ENCODE measurements at places on chromosomes 3 and 15.

DNA sequence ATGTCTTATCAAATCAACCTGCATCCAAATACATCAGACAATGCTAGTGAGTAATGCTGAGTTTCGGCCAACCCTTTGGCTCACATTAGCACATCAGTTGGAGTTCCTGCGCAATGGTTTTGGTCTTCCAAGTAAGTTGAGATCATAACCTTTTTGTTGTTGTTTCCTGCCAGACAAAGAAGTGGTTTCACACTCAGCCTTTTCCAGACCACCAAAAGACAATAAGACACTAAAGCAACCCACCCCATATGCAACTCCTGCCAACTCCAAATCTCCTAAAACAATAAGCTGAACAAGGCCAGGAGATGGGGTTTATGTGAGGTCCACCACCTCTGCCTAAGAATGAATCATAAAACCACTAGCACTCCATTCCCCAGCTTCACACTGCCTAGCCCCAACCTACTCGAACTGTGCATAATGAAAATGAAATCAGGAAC lies 177.0 kb downstream of the ERC2 start:
- no peak for DNase-seq

GRCh38 chr3:52561028-52561747 lies 24.8 kb downstream of the UQCC5 start:
- DNase-seq: no peak

DNA sequence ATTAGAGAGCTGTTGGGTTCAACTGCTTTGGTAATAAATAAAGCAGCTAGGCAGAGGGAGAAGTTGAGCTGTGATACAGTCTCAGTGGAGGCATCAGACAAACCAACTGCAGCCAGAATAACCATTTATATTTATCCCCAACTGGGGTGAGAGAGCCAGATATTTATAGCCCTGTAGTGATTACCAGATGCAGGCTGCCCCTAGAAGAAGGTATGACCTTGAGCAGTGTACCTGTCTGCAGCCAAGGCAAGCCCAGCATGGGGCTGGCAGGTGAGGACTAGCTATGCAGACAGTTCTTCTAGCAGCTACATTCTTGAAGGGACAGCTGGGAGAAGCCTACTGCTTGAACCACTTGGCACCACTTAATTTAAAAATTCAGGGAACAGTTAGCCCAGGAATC lies 144.4 kb upstream of the EPHA3 start:
- DNase-seq: no peak

DNA sequence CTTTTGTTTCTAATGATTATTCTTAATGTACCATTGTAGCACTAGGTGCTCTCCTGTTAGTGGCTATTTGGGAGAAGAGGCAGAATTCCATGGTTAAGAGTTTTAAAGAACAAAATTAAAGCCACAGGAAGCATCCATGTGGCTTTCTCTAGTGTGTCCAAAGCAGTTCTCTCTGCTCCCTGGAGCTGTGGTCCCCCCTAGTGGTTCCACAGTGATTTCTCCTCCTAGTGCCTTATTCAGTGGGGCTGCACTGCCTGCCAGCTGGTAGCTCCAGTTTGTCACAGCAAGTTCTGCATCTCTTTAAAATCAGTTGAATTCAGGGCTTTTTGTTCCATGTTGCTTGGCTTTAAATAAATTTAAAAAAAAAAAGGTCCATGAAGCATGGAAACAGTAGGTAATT lies 39.6 kb upstream of the FAM98B start:
- no peak for DNase-seq

GRCh38 chr3:71135373-71136088 lies 448.0 kb downstream of the FOXP1 start:
- no peak for DNase-seq

- DNase-seq: no peak
These were observed 131.6 kb upstream of the HACD2 start for GRCh38 chr3:123716411-123716810.

GRCh38 chr3:194443901-194444300 lies 42.9 kb downstream of the ATP13A3 start:
- DNase-seq: no peak

GRCh38 chr15:60520013-60520824 lies 41.3 kb upstream of the ICE2 start:
- DNase-seq: no peak

DNA sequence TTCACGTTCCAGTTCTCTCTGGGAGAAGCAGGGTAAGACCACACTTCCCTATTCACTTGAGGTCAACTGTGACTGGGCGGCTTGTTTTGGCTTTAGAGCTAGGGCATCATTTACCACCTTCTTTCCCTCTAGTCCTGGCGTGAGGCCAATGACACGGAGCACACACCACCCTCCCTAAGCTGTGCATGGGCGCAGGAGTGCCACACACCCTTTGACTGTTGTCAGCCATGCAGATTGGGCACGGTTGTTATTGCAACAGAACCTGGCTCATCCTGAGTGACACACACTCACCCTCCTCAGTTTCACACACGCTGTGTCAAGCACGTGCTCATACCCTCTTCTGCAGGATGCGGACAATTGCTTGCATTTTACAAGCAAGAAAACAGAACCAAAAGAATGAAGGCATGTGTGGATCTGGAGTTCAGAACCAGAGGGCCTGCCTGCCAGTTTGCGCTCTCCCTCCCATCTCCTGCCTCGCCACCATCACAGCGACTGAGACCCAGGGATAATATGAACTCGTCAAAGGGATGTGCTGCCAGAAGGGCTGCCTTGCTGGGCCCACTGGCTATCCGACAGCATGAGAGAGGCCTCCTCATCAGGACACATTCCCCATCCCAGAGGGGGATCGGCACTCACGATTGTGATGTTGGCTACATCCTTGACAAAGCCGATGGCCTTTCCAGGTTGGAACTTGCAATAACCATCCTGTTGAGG lies 17.6 kb downstream of the CTSH start:
- DNase-seq: no peak

- no peak for DNase-seq
These were observed 12.3 kb downstream of the KY start for GRCh38 chr3:134638385-134639030.

DNA sequence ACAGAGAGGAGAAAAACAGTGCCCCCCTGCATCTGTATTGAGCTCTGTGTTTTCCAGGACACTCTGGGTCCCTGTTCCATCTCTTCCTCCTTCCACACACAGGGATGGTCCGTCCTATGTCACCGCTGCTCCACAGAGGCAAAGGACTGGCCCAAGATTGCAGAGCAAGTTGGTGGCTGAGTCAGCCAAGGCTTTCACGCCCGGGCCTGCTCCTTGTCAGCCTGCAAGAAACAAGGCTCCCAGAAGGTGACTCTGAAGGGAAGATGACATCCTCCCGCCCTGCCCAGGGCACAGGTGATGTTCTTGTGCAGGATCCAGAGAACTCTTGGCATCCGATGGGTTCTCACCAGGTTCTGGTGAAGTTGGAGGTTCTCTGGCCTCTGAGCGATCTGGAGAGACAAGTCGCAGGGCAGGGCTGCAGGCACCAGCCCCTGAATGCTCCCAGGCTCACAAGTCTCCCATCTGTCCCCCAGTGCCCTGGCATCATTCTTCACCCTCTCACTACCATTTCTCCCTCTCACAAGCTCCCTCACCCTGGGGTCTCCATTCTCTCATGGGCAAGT lies 138.6 kb downstream of the MEGF11 start:
- DNase-seq: no peak

GRCh38 chr3:127914584-127914983 lies 448 bp upstream of the KBTBD12 start:
- DNase-seq: no peak

DNA sequence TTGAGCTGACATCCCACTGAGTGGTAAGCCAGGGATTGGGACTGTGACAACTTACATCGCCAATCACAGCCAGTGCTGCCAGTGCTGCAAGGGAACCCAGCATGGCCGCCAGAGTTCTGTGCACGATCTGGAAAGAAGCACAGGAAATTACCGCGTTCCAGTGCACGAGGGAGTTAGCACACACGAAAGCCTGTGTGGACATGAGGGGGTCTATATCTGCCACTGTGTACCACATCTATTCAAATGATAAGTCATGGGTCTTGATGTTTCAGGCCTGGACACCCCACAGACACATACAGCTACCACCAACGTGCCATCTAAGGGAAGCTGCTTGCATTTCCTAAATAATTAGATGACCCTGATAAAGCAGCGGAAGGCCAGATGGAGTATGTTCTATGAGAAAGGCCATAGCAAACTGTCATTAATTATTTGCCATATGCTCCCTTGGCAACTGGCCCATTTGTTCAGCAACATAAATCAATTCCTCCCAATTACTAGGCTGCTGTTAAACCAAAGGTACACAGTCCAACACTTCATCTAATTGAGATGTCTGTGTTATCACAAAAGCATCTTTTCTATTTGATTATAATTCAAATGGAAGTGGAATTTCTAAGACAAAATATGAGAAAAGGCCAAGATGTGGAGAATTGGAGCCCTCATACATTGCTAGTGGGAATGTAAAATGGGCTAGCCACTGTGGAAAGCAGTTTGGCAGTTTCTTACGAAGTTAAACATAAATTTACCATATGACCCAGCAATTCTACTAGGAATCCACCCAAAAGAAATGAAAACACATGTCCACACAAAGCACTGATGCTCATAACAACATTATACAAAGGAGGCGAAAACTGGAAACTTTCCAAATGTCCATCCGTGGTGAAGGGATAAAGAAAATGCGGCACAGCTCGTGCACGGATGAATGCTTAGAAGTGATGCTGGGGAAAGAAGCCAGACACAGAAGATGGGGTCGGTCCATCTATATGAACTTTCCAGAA lies 108.3 kb downstream of the OCA2 start:
- DNase-seq: no peak

DNA sequence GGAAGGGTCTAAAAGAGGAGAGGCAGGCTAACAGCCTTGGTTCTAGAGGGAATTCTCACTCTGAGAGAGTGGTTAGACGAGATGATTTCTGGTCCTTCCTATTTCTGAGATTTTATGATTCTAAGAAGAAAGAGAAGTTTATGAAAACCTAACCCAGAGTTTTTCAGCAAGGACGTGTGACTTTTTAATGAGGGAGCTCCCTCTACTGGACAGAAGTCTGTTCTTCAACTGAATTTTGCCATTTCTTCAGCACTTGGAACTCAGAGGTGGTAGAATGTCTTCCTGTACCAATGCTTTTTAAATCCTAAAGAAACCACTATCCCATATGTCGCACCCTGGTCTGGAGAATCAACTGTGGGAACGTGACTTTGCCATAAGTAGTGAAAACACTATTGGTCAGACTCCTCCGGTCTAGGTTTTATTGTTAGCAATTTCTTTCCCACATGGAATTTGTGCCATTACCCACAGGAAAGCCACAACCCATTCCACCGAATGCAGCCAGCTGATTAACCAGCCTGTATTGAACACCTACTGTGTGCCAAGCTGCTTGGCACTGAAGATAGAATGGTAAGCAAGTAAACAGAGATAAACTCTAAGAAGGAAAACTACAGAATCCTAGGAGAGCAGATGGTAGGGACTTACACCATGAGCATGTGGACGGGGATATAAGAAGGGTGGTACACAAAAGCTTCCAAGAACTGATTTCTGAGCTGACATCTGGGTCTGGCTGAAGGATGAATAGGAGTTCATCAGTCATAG lies 199.5 kb upstream of the LMCD1 start:
- DNase-seq: no peak

DNA sequence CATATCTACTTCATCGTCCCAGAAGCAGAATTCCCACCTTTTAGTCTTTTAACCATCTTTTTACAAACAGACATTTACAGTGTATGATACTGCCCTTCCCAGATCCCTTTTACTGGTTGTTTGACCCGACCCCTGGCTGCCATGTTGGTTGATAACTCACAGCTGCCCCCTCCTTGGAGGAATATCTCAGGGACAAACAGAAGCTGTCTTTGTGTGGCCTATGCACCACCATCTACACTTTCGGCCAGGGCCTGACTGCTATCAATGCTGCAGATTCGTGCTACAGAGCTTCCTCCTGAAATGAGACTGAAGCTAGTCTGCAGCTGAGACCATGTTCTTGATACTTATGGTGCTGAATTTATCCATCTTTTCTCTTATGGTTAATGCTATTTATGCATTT lies 6.6 kb upstream of the POLQ start:
- no peak for DNase-seq

- no peak for DNase-seq
These were observed 53.5 kb downstream of the TFDP2 start for GRCh38 chr3:142095841-142096240.

- no peak for DNase-seq
These were observed 4.9 kb downstream of the PLA2G4B start for GRCh38 chr15:41843571-41843970.

DNA sequence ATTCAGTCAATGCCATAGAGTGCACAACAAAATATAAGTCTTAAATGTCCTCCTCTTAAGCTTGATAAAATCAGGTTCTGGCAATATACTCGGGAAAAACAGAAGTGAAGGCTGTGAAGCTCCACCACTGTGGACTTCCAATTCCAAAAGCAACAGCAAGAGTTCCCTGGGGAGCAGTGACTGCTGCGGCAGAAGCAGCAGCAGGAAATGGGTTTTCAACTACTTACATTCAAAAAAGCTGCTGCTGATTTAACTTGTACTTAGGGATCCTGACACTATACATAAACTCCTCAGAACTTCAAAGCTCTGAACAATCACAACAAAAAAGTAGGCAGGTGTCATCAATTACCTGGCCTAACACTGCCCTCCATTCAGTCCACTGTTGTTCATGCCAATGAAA lies 4.7 kb downstream of the CEP152 start:
- no peak for DNase-seq

DNA sequence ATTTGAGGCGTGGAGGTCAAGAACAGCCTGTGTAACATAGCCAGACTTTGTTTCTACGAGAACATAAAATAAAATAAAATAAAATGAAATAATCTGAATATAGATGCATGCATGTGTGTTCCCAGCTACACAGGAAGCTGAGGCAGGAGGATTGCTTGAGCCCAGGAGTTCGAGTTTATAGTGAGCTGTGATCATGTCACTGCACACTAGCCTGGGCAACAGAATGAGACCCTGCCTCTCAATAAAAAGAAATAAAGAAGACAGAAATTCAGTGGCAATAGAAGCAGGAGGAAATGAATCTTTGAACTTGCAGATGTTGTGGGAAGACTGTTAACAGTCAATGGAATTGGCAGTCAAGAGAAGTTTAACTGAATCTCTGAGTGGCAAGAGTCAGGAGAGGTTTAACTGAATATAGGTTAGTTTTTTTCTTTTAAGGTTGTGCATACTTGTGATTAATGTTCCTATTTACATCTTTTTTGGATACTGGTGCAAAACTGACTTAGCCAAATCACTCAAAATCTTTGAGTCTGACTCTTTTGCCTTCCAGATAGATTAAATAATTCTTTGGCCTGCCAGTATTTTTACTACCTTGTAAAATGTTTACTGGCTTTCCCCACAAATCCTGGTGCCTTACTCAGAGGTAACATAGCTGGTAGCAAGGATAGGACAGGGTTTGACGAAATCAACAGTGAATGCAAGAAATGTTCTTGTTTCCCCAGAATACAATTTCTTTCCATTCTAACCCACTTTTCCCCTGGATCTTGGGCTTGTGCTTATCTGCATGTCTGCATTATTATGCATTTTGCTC lies 361.4 kb downstream of the PDCD6IP start:
- no peak for DNase-seq
